ENCODE measurements at places on chromosomes 12 and 14.

DNA sequence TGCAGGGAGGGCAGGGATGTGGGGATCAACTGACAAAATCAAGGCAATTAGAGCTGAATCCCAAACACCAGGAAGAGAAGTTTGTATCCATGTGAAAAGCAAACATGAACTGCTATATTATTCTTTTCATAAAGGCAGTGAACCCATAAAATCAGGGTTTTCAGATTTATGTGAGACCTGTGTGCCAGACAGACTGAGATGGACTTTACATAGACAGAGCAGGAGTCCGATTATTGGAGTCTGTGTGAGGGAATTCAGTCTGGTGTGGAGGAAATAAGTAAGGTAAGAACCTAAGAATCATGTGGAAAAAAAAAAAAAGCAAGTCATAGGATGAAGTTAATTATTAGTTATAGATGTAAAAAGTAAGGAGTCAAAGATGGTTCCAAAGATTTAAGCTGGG lies 45.1 kb upstream of the SYCP3 start:
- no peak for DNase-seq

- no peak for DNase-seq
Observed at GRCh38 chr12:6374786-6375160, 590 bp downstream of the SCNN1A start.

DNA sequence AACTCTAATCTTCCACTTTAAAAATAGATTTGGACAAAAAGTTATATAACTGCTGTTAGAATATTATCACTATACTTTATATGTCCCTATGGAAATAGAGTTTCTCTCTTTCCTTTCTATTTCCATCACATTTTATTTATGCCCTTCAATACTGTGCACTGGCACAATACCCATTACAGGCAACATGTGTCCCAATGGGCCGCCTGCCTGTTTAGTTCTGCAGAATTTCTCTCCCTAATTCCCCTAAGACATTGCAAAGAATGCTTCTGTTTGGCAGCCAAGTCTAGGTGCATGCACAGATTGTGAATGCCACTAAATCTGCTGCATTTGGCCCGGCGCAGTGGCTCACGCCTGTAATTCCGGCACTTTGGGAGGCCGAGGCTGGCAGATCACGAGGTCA lies 520.4 kb upstream of the FLRT2 start:
- DNase-seq = no peak

- no peak for DNase-seq
Observed at GRCh38 chr14:49159081-49159480, 427.1 kb downstream of the RPS29 start.

GRCh38 chr12:65025136-65025535 lies 96.0 kb downstream of the WIF1 start:
- DNase-seq = no peak

GRCh38 chr12:80627782-80628181 lies 79.7 kb upstream of the MYF6 start:
- DNase-seq = peak; percentile 78

DNA sequence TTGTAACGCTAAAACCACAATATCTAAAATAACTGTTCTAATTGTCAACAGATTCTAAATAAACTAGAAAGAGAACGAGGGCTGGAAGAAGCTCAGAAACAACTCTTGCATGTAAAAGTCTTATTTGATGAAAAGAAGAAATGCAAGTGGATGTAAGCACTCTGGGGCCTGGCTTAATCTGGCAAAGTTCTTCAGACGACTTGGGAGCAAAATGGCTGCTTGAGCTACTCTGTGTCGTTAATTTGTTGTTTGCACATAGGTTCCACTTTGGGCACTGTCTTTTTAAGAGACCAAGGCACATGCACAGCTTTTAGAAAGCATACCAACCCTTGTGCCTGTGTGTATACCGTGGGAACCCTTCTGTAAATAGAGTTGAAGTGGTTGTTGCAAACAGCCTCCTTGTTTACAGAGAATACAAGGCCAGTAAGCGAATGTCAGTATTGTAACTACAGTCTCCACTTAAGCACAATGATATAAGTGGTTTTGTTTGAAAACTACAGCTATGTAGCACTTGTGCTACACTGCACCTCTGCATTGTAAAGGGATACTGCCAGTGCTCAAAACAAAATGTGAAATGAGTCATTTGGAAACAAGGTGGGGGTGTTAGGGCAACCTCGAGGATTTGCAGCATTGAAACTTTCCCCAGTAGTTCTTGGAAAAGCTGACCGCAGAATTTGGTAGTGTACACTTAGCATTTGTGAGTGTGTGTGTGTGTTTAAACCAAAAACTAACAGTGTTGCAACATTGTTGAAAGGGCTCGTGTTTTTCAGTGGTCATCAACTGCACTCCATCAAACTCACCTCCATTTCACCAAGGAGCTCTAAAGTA lies 154.3 kb downstream of the CEP83 start:
- DNase-seq = no peak

- no peak for DNase-seq
Observed at GRCh38 chr12:132484891-132485441, 5.0 kb upstream of the FBRSL1 start.

DNA sequence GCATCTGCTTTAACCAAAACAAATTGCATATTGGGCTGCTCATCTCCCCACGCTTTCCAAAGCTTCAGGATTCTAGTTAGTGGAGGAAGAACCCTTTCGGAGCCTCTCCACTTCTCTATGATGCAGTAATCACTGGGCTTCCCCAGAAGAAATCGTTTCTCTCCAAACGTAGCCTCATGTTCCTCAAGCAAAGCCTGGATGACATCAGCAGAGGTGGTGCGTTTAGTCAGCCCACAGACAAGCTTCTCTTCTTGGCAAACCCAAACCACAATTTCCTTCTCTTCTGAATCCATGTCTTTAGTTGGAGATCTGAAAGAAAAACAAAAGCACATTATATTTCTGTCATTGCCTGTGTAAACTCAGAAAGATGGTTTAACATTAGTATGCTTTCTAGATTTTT lies 30.6 kb downstream of the RASSF9 start:
- DNase-seq = no peak

GRCh38 chr14:23154964-23155587 lies 28.4 kb downstream of the SLC7A8 start:
- DNase-seq = peak; percentile 52

- no peak for DNase-seq
Observed at GRCh38 chr12:15544589-15544988, 222.3 kb downstream of the PTPRO start.

- DNase-seq = peak; percentile 32
Observed at GRCh38 chr12:4881266-4882064, 28.2 kb upstream of the KCNA1 start.

DNA sequence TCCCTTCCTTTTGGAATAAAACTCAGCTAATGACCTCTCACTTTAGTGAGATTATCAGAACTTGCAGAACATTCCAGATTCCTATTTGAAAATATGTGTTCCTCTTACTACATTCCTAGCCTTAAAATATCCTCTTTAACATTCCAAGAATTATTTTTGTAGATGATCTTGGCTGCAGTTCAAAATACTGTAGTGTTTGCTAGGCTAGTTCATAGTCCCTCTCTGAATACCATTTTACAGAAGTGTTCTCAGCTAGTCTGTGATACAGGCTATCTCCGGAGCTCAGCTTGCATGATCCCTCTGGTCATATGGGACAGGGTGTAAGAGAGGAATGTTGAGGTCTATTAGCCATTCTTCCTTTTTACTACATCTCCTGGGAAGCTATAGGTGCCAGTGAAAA lies 17.6 kb upstream of the GPR33 start:
- DNase-seq = peak; percentile 44

DNA sequence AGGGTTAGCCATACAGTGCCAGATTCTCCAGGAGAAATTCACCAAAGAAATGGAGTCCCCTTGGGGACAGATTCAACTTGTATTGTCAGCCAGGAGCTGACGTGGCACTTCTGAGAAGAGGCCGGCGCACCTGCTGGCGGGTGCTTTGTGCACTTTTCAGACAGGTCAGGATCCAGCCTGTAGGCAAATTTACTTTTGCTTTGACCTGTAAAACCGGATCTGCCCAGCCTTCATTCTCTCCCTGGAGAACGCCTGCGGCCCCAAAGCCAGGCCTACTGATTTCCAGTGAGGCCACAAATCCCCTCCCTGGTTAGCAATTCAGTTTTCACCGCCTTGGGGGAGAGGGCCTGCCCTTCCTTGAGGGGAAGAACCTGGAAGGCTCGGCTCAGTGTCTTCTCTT lies 17.4 kb downstream of the P2RX4 start:
- no peak for DNase-seq

DNA sequence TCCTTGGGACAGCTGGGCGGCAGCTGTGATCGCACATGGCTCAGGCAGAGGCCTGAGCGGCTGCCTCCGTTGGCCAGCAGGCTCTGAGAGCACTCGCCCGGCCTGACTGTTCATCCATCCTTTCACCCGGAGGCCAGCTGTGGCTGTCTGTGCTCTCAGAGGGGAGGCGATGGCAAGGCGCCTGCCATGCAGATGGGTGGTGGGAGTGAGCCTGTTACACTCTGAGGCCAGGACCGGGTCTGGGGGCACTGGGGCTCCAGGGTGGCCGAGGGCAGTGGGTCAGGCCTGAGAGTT lies 292.3 kb downstream of the TMEM121 start:
- no peak for DNase-seq

DNA sequence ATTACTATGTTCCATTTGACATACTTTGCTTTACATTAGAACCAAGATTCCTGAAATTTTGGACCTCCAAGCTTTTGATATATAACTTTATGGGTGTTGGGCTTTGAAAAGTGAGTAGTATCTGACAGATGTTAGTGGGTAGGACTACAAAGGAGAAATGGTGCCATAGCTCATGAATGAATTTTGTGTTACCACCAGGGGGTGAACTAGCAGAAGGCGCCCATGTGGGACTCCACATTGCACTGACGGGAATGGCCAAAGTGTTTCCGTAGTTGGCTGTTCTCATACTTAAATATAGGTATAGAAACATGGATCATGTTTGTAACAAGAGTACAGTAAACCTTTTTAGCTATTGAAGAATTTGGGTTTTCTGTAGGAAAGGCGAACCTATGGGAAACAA lies 337.5 kb downstream of the FLRT2 start:
- no peak for DNase-seq

GRCh38 chr12:6052940-6053329 lies 71.5 kb downstream of the VWF start:
- peak; percentile 37 for DNase-seq

GRCh38 chr14:100085462-100085861 lies 20.2 kb downstream of the EVL start:
- DNase-seq = no peak

DNA sequence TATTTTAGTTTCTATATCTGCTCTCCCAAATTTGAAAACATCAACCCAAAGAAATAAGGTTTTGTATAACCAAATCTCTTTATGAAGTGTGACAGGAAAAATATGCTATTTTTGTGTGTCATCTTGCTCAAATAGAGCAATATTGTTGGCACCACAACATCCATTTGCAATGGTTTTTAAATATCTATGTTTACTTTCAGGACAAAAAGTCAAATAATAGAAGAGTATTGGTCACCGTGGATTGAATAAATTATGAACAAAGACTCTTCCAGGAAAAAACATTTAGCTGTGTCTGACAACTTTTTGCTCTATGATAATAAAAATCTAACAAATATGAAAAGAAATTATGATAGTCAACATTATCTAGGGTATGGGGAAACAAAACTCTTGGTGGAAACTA lies 439.2 kb downstream of the BTG1 start:
- no peak for DNase-seq

- DNase-seq = no peak
Observed at GRCh38 chr12:66929121-66929520, 250.2 kb upstream of the GRIP1 start.

- DNase-seq = no peak
Observed at GRCh38 chr12:389142-390096, at the start of gene KDM5A. KDM5A (minus strand) TSS chr12:389320; CDS start chr12:389091, 229 bp downstream.

DNA sequence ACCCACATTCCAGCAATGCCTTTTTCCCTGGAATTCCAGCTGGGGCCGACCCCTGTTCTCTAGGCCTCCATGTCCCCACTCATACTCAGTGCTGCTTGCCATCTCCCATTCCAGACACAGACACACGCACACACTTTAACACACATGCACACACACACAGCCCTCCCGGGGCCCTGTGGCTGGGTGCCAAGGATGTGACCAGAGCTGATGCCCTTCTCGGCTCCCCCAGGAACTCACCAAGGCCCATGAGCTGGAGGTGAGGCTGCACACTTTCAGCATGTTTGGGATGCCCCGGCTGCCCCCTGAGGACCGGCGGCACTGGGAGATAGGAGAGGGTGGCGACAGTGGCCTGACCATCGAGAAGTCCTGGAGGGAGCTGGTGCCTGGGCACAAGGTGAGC lies 4.3 kb downstream of the PLEKHG6 start:
- no peak for DNase-seq

GRCh38 chr12:65022421-65022820 lies 98.7 kb downstream of the WIF1 start:
- DNase-seq = no peak

DNA sequence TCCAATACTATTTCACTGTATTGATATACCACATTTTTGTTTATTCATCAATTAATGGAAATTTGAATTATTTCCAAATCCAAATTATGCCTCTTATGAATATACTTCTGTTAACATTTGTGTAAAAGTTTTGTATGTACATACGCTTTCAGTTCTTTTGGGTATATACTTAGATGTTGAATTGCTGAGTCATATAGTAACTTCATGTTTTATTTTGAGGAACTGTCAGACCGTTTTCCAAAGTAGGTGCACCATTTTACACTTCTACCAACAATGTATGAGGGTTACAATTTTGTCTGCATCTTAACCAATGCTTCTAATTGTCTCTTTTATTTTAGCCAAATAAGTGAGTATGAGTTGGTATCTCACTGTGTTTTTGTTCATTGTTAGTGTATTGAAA lies 10.2 kb upstream of the CCER1 start:
- DNase-seq = no peak

DNA sequence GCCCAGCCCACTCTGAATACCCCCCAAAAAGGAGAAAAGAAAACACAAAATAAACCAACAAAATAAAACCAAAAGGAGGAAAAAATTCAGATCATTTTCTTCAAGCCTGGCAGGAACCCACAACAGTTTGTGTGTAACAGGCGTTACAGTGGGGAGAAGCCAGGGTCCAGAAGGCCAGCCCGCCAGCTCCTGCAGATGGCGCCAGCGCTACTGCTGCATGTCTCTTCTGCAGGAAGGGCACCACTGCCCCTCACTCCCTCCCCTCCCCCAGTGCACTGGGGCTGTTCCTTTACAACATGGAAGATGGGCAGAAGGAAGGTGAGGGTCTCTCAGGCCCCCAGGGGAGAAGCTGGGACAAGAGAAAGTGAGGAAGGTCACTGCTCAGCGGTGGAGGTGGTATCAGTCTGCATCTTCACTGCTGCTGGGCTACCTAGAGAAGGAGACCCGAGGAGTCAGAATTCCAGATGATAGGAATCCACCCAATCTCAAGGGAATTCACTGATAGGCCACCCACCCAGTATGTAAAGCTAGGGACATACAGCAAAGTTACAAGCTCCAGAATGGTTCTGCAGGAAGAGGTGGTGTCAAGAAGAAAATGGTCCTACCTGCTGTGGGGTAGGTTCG lies 2.3 kb upstream of the NOP2 start:
- DNase-seq = no peak
